ENCODE measurements at places on chromosomes 5 and 9.

DNA sequence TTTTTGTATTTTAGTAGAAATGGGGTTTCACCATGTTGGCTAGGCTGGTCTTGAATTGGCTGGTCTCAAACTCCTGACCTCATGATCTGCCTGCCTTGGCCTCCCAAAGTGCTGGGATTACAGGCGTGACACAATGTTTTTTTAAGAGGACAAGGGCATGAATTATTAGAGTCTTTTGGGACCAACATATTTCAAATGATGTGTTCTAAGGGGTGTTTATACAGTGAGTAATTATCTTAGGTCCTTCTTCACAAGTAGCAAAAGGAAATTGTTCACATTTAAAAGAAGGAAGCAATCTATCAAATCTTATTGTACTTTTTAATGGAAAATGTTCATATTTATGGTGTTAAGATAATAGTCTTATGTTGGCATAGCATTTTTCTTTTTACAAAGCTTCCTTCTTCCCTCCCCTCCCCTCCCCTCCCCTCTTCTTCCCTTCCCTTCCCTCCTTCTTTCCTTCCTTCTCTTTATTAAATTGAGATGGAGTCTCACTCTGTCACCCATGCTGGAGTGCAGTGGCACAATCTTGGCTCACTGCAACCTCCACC, 6.7 kb downstream of the GNG10 start:
- no peak for DNase-seq

GRCh38 chr5:167339205-167339604, 952.2 kb upstream of the WWC1 start:
- DNase-seq = no peak

DNA sequence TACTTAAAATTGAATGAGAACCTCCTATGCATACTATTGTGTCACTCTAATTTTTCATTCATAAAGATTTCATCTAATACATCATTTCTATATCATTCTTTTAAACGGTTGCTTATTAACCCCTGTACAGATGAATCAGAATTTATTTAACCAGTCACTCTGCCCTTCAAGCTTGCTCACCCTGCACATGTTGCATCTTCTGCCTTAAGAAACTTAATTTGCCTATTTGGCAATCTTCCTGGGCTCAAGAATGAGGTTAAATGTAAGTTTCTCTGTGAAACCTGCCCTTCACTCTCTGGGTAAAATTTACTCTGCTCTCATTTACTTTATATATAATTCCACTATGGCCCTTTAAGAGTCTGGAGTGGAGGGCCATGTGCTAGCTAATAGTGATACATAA, 434.7 kb upstream of the ZNF608 start:
- no peak for DNase-seq

- no peak for DNase-seq
Measured at GRCh38 chr5:79436821-79437220, 77.1 kb downstream of the HOMER1 start.

- DNase-seq = no peak
Measured at GRCh38 chr5:72476721-72477120, 30.5 kb downstream of the ZNF366 start.

GRCh38 chr9:19895006-19895405, 106.2 kb upstream of the SLC24A2 start:
- no peak for DNase-seq

- no peak for DNase-seq
Measured at GRCh38 chr5:102763734-102764133, 8.6 kb downstream of the PAM start.

GRCh38 chr9:5352637-5353248, 13.1 kb upstream of the RLN1 start:
- no peak for DNase-seq

DNA sequence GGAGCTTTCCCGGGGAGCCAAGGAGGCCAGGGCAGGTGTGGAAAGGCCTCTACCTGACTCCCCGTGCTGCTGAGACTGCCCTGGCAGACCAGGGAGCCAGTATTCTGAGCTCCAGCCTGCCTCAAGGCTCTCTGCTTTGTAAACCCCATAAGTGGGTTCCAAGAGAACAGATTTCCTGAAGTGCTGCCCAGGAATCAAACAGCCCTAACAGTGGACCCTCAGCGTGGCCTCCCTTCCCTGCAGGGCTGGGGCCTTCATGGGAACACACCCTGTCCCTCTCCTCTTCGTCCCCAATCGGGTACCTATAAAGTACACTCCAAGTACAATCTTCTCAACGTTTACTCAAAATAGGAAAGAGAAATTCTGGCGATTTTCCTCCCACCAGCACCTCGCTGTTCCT, 252.5 kb downstream of the FSTL4 start:
- DNase-seq = no peak

GRCh38 chr9:129853614-129854013, 18.4 kb downstream of the USP20 start:
- no peak for DNase-seq

DNA sequence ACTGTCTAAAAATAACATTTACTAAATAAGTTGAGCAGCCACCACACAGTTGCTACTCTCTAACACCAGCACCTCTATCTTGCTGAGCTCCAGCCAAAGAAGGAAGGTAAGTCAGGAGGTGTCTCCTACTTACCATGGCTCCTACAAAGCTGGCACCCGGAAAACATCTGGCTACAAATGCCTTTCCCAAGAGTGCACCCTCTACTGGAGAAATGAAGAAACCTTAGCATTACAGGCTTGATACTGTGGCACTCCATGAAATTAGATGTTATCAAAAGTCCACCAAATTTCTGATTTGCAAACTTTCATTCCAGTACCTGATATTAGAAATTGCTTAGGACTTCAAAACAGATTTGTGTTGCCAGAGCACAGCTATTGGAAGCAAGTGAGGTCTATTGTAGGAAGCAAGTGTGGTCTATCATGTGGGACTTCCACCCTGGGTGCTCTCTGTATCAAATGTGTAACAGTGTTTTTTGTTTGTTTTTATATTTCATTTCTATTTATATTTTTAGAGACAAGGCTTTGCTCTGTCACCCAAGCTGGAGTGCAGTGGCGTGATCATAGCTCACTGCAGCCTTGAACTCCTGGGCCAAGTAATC, 25.7 kb upstream of the RFK start:
- no peak for DNase-seq

DNA sequence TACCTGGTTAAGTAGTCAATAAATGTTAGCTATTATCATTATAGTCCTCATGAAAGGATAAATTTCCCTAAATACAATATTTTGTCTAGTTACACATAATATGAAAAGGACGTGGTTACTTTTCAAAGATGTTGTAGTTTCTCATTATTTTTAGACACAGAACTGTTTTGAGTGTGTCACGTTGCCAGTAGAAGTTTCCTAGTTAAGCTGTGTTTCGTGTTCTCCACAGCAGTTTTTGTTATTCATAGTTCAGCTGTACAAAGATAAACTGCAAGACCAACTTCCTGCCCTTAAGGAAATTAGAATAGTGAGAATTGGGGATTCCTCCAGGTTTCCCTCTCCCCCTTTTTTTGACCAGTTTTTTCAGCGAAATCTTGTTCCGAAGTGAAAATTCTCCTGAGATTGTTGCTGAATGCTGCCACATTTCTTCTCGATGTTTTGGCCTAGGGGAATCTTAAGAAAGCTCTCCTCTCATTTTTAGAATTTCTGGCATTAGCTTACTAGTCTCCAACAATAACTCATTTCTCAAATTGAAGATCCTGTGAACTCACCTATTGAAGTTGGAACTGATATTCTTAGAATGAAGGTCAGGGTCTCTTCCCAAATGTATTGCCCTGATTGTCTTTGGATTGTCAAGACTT, 176.1 kb downstream of the PAM start:
- no peak for DNase-seq

GRCh38 chr5:89297066-89297465, 414.1 kb upstream of the MEF2C start:
- DNase-seq = no peak

DNA sequence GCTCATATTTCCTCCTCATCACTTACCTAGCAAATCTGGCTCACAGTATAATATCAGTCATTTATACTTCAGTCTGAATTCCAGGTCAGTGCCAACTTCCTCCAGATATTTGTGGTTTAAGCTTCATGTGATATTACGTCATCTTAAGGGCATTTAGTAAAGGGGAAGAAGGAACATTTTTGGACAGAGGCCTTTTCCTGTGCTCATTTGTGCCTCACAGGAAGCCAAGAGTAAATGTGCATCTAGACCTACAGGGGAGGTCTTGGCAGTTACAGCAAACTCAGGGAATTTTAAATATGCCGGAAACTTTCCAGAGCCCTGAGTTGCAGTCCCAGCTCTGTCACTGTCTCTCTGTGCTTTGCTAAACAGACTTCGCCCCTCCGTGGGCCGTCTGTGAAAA, 12.3 kb upstream of the KCNIP1 start:
- DNase-seq = no peak

DNA sequence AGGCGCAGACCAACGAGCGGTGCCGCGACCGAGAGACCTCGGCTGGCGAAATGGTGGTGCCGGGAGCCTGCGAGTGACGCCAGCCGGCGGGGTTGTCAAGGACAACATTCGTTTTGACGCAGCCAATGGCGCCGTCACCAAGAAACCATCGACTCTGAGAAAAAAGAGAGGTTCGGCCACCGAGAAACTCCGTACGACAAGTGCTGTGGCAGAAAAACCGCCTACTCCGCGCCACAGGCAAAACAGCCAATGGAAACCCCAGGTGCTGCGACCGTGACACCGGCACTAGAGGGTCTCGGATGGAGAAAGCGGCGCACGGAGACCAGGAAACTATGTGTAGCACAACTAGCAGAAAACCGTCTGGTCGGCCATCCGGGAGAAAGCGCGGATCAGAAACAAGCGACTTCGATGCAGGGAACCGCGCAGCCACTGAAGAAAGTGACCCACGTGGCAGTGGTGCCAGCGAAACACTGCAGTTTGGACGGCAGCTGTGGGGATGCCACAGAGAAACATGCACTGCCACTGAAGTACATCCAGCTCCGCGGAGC, 88.8 kb downstream of the ANXA2R start:
- DNase-seq = peak; percentile 49

DNA sequence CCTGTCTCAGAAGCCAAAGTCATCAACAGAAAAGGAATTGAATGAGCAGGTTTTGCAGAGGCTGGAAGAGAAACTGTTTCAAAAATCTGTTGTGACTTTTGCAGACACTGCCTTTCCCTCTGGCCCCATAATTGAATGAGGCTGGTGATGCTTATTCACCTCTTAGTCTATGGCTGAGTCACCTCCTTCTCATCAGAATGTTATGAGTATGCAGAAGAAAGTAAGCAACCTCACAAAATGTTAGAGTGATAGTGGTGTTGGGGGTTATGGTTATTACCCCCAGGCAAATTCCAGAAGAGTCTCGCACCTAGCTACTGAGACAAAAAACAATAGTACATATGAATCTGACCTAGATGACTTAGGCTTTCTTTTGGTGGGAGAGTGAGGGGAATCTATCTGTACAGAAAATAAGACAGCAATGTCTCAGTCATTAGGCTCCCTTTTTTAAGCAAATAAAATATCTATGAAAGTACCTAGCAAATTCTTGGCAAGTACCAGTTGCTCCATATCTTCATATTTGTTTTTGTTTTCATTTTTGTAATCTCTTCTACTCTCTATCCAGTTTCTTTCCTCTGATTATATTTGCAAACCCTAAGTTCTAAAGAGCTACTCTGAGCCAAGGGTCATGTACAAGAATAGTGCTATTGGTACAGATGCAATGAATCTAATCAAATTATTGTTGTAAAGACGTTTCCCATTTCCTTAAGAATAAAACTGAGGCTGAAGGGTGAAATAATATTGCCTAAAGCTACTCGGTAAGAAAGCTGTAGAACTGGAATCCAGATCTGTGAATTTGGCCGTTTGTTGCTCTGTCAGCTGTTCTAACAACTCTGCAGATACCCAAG, 498.1 kb upstream of the TNC start:
- no peak for DNase-seq

DNA sequence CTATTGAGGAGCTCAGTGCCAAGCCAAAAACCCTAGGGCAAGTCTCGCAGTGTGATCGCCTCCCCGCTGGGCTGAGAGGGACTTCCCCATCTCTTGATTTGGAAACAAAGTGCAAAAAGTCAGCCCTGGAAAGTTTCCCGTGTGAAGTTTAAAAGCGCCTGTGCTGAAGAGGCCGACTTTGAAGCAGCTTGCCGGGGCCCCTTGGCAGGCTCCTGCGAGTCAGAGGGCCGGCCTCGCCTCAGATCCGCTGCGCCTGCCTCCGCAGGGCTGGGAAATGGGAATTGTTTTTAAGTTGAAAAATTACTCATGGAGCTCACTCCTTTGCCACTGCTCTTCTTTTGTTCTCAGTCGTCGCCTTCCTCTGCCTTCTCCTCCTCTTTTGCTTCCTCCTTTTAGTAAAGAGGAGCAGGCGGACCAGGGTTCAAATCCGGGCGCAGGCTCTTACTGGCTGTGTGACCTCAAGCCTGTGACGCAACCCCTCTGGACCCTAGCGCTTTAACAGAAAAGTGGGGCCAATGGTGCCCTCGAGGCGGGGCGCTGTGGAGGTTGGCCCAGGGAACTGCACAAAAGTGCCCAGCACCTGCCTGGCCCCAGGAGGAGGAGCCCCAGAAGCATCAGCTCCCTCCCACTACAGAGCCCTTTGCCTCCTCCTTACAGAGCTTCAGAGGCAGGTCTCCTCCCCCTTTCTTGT, 14.7 kb upstream of the LHX2 start:
- DNase-seq = no peak

DNA sequence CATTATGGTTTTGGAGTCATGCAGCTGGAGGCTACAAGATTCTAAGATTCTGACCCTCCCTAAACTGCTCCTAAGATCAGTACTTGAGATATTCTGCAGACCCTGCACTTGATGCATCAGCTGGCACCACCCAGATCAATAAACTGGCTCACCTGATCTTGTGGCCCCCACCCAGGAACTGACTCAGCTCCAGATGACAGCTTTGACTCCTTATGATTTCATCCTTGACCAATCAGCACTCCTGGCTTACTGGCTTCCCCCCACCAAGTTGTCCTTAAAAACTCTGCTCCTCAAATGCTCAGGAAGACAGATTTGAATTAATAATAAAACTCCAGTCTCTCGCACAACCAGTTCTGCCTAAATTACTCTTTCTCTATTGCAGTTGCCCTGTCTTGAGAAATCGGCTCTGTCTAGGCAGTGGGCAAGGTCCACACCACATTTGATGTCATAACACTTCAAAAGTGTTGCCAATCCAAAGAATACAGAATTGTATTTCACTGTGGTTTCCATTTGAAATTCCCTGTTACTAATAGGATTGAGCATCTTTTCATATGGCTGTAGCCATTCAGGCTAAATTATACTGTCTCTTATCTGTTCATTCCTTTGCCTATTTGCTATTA, 14.8 kb upstream of the SLC30A5 start:
- no peak for DNase-seq

GRCh38 chr5:58024151-58024550, 435.7 kb downstream of the PLK2 start:
- DNase-seq = no peak

- no peak for DNase-seq
Measured at GRCh38 chr5:43315263-43315662, 2.1 kb upstream of the HMGCS1 start.

DNA sequence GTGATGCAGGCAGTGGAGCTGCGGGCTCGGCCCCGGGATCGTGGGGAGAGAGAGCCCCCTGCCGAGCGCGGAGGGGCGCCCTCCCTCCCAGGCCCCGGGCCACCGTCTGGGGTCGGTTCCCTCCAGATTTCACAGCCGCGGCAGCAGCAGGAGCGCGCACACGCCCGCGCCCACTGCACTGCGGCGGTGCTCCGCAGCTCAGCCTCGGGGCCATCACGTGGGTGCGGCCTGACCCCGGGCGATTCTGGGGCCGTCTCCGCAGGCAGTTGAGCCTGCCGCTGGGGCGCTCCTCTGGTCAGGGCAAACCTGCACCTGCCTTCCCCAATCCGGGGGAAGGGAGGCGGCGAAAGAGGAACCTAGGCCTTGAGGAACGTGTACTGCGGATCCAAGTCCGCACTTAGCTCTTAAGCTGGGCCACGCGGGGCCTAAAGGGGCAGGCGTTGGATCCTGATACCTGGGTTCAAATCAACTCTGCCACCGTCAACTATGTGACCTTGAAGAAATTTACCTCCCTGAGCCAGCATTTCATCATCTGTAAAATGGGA, 9.4 kb upstream of the DELE1 start:
- peak; percentile 79 for DNase-seq
